Activated CD8-positive, alpha-beta memory T cell treated with anti-CD3 and anti-CD28 coated beads, Interleukin-2, amount 10 ng/mL, durations not matched to agents 7 days and 5 days (primary cell): ENCODE measurements at places on chromosomes 3 and 15. TPM values are rescaled to one million over a fixed set of nuclear protein-coding genes. Genes with fewer than 3 reads are reported as not detected.

GRCh38 chr3:185089343-185089742 lies 63.5 kb downstream of the C3orf70 start:
- DNase-seq: no peak
- H3K27me3 ChIP-seq: peaks cover 19% of the 10 kb centered on the region
- no peak overlapping the region for H3K27ac ChIP-seq
- H3K4me1 ChIP-seq: no peaks in the 10 kb centered on the region

- H3K27ac ChIP-seq: no peak overlapping the region
- no peaks in the 10 kb centered on the region for H3K36me3 ChIP-seq
- peaks cover 8% of the 10 kb centered on the region for H3K27me3 ChIP-seq
- no peak for DNase-seq
- no peaks in the 10 kb centered on the region for H3K4me1 ChIP-seq
- H3K4me3 ChIP-seq: no peak overlapping the region
Observed at GRCh38 chr3:141865101-141865500, 11.3 kb upstream of the ATP1B3 start.

DNA sequence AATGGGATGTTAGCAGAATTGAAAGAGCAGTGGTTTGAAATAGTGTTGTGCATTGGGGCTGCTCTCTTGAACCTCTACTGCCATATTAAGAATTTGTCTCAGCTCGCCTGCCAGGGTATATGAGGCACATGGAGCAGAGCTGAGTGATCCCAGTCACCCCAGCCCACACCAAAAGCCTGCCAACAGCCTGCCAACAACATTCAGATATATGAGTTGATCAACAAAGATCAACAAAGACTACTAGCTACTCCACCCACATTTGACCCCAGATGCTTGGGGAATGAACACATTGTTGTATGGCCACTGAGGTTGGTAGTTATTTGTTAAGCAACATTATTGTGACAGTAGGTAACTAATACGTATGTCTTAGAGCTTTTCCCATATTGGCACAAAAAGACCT lies 570.9 kb upstream of the IL12A start:
- H3K4me1 ChIP-seq: no peaks in the 10 kb centered on the region
- no peak overlapping the region for H3K4me3 ChIP-seq
- no peaks in the 10 kb centered on the region for H3K27me3 ChIP-seq
- H3K27ac ChIP-seq: no peak overlapping the region

DNA sequence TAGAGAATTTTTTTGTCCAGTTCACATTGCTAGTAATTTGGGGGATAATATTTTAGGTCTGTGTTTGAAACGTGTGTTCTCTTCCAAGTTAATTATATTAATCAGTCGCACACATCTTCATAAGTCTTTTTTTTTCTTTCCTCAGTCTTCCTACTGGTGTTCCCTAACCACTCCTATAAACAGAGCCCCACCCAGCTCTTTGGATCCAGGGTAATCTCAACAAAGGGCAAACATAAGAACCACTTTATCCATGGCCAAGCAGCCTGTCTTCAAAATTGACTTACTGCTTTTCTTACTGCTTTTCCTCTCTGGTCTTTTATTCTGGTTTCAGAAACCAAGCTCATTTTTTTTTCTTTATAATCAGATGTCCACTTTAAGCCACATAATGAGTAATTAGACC lies 266.8 kb upstream of the NECTIN3 start:
- H3K4me3 ChIP-seq: no peak overlapping the region
- H3K4me1 ChIP-seq: peaks cover 21% of the 10 kb centered on the region
- peaks cover 6% of the 10 kb centered on the region for H3K36me3 ChIP-seq
- H3K27me3 ChIP-seq: no peaks in the 10 kb centered on the region
- no peak overlapping the region for H3K27ac ChIP-seq

DNA sequence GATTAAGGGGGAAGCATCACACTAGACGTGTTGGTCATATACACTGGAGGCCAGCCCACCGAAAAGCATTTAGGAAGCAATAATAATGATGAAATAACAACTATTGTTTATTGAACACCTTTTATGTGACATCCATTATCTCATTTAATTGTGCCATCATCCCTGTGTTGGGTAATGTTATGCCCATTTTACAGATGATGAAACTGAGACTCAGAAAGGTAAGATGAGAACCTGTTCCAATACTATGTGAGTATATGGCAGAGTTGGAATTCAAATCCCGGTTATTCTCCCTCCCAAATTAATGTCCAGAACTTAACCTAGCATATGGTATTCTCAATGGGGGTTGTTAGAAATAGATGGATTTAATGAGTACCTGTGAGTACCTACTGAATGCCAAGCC lies 99.2 kb downstream of the SMAD6 start:
- no peak overlapping the region for H3K27ac ChIP-seq
- H3K4me1 ChIP-seq: peaks cover 2% of the 10 kb centered on the region
- no peak for DNase-seq
- no peaks in the 10 kb centered on the region for H3K36me3 ChIP-seq

The PRICKLE2 gene
- total RNA-seq: not detected

The SUCLG2 gene
- total RNA-seq: 45.6 TPM
